ENCODE measurements at places on chromosomes 11 and 22.

DNA sequence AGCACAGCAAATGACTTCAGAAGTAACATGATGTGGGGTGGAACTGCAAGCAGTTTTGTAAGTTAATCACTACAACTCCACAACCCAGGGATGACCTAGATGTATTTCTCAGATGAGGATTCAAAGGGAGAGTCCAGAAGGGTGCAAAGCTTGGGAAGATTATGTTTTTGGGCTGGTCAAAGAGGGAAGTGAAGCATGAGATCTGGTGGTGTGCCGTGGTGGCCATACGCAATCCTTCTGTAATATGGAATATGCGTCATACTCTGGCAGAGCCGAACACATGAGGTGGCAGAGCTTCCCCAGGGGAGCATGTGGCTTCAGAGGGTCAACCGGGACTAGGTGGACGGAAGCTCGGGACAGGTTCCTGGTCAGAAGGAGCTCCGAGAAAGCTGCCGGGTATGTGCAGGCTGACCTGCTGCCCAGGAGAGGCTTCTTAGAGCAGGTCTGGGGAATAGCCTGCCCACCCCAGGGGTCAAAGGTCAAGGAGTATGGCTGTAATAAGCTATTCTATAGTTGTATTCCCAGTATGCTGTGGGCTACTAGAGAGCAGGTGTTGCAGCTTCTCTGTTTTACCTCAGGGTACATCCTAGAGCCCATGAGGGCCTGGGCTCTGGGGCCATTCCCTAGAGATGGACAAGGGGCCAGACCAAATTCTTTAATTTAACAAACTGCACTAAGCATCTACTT is 70.1 kb upstream of the PHOX2A start:
- no peak for DNase-seq

DNA sequence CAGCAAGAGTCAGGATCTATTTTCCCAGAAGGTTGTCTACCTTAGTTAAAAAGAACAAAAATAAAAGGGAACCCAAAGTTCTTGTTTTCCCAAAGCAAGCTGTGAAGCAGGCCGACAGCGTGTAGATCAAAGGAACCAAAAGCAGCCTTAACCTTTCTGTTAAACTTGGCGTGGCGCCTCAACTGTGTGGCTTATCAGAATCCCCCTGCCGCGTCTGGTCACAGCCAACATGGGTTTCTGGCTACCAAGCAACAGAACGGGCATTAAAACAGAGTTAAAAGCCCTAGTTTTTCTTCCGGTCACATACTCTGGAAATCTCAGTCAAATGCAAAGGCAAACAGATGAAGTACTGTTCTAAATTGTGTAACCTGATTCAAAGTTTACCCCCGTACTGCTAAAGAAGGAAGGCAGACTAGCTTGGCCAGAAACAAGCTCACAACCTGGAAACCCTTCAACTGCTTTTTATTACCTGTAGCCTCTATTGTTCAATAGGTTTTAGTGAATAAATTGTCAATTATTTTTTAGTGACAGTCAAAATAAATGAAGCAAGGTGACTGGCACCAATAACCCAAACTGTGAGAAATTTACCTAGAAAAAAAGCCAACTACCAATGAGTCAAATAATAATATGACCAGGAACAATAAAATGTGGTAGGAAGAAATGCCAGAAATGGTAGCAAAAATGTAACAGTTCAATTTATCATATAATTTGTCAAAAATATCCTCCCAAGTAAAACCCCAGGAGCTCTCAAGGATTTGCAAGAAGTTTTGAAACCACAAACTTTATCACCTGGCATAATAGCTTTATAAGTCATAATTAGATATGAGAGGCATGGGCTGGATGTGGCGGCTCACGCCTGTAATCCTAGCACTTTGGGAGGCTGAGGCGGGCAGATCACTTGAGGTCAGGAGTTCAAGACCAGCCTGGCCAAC is 21.4 kb downstream of the CHKA start:
- no peak for DNase-seq

DNA sequence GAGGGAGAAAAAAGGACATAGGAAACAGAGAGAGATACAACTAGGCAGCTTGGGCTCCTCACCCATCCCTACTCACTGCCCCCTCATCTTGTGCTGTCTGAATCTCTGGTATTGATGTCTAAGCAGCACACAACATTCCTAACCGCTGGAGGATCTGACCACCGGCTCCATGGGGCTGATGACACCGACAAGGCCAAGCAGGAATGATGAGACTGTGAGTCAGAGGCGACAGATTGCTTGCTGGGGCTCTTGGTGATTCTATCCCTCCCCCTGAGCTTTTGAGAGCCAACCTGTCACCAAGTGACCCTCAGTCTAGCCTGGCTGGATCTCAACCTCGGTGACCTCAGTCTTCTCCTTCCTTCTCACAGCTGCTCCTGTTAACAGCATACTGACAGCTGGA is 13.8 kb downstream of the PAMR1 start:
- DNase-seq, result no peak

DNA sequence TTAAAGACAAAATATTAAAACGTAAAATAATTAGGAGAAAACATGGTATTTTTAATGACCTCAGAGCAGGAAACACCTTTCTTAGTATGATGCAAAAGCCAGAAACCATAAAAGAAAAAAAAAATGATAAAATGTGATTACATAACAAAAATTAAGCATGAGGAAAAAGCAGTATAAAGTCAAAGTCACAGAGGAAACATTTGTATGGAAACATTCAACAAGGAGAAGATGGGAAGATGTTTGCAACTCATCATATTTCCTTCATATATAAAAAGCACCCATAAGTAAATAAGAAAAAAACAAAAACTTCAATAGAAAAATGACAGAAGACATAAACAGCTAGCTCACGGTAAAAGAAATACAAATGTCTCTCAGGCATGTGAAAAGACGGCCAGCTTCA is 17.3 kb downstream of the SHISAL1 start:
- no peak for DNase-seq

- no peak for DNase-seq
Measured at GRCh38 chr11:114060392-114061047, 1.0 kb downstream of the ZBTB16 start.

GRCh38 chr11:13328286-13328685 is 50.7 kb downstream of the BMAL1 start:
- DNase-seq, result no peak

DNA sequence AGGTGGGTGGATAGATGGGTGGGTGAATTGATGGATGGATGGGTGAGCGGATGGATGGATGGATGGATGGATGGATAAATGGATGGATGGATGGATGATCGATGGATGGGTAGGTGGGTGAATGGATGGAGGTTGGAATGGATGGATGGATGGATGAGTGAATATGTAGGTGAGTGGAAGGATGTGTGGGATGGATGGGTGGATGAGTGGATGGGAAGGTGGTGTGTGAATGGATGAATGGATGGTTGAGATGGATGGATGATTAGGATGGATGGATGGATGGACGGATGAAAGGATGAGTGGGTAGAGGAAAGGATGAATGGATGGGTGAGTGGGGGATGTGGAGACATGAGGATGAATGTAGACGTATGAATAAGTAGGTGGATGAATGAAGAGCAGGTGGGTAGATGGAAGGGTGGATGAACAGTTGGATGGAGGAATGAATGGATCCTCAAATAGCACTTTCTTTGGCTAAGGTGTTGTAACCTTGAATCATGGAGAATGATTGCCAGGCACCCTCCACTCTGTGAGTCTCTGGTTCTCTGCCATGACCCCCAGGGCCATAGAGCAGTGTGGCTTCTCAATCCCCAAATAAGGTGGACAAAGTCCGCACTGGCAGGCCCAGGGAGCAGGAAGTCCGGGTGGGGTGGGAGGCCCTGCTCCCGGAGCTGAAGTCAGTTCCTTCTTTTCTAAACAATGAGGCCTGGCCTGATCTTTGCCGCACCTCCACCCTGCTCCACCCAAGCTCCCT is 36.9 kb downstream of the IGF2 start:
- no peak for DNase-seq

- no peak for DNase-seq
Measured at GRCh38 chr11:1008001-1008802, 28.3 kb downstream of the MUC6 start.

DNA sequence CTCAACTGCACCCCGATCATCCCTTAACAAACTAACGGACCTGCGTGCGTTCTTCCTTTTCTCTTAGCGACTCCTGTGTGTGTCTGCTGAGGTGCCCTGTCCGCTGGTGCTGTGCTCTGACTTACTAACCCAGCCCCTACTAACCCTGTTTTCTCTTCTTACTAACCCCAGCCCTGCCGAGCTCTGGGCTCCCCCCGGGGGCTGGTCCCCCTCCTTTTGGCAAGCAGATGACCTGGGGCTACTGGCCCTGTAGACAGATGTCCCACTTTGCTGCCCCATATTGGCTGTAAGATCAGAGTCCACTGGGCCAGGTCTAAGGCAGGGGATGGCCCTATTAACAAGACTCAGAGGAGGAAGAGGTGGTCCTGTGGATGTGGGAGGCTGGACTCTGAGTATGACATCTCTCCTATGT is 14.7 kb downstream of the MIAT start:
- DNase-seq, result no peak

DNA sequence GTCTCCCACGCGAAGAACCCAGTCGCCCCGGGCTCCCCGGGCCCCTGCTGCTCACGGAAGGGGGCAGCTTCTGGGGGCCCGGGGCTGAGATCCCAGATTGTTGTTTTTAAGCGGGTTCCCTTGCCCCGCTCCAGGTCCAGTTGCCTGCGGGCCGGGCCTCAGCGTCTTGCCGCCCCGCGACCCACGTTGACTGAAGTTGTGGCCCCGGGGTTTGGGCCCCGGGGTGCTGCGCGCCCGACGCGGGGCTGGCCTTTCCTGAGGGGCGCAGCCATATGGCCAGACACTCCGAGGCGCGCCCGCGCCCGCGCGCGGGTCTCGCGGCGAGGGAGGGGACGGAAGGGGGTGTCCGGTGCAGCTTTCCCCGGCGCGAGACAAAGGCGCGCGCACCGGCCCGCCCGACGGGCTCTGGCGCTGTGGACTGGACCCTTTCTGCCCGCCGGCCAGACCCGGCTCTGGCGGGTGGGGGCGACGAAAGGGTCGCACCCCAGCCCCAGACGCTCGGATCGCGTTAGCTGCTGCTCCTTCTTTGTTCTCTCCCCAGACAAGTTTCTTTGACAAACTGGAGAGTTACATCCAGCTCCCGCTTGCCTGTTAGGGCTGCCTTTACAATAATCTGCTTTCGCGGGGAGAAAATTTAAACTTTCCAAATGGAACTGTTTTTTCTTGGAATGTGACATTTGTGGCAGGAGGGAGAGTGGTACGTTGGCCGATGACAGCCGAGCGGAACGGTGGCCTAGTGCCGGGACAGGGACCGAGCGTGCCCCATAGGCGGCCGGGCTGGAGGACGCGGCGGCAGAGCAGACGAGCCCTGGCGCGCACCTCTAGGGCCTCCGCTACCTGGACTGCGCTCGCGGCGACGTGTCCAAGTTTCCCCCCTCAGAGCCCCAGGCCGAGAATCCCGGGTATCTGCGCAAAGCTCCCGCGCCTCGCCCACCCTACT is 716 bp downstream of the AMOTL1 start:
- DNase-seq, result no peak

- DNase-seq, result no peak
Measured at GRCh38 chr11:30364139-30364836, 41.4 kb downstream of the ARL14EP start.

GRCh38 chr11:114447892-114448291 is 8.6 kb downstream of the REXO2 start:
- no peak for DNase-seq

DNA sequence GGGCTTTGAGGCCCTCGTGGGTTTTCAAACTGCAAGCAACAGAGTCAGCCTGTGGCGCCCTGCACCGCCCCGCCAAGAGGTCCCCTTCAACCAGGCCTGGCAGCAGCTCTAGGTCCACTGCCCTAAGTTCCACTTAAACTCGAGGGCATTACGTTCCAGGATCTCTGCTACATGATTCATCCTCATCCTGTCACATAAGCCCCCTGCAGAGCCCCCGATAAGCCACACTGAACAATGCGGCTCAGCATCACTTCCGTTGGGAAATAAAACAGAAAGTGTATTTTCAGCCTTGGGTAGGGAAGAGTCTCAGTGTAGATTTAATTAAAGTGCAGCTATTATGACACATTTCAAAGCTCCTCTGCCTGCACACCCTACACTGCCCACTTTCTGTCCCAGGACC is 24.6 kb downstream of the SULT4A1 start:
- no peak for DNase-seq

DNA sequence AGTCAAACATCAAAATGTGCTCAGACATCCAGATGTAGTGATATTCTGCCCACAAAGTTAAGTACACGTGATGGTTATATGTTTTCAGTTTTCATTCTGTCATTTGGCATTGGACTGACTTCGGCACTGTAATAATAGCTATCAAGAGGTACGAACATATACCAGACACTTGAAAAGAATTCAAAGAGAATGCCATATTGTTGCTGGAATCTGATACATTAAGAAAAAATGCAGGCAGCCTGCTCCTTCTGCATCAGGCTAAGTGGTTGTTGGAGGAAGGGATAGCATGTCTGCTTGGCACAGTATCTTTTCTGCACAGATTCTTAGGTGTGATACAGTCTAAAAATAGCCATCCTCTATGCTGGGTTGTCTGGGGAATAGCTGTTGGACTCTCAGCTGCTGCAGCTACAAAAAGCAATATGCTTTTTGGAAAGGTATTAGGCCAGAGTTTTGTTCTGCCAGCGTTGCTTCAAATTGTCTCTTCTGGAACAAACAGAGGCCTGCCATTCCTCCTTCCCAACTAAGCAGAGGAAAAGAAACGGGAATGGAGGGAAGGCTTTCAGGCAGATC is 892.6 kb downstream of the TBC1D22A start:
- DNase-seq, result no peak

- no peak for DNase-seq
Measured at GRCh38 chr11:30128269-30128932, 102.4 kb upstream of the FSHB start.

- no peak for DNase-seq
Measured at GRCh38 chr22:48751539-48752437, 1075.9 kb downstream of the BRD1 start.

DNA sequence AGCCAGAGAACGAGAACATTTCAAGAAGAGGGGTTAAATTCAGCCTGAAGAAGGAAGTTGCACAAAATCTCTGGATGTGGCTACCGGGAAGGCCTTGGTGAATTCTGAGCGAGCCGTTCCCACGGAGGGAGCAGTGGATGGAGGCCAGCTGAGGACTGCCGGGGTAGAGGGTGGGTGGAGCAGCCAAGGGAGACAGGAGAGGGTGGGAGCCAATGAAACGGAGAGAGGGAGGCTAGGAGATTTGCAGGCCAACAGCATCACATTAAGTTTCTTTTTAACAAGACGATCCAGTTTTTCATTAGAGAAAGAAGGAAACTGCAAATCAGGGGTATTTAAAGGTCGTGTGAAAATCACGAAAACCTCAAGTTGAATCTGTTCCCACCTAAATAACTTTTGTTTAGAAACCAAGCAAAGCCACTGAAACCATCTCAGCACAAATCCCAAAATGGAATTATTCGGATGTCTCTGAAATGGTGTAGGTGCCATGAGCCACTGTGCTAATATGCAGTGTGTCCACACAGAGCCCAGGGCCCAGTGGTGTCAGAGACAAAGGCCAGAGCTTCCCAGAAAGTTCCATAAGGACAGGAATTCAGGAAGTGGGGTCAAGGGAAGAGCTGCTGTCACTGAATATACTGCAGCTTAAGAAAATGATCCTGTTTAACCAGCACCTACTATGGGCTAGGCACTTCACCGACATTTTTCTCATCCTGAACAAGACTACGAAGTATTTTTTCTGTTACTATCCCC is 59.7 kb upstream of the SLC35C1 start:
- no peak for DNase-seq
